NCI-H1930 (cell line): ENCODE measurements at places on chromosomes 5 and 9.
A peak's percentile ranks its signal among the peaks of the same experiment; 100 is the strongest.

DNA sequence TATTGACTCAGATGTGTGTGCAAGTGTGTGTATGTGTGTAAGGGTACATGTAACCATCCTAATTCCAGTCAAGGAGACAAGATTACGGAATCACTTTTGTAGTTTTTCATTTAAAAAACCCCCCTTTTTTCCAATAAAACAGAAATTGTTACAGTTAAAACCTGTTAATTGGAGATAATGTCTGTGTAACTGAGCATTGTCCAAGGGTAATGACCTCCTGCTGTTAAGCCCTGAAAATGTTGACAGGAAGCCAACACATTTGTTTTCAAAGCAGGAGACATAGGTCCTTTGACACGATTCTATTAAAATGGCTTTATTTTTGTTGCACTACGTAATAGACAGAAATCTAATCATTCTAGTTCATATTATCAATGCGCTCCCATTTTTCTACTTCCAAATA, 457.3 kb upstream of the ARRDC3 start:
- peak; percentile 7 for DNase-seq

DNA sequence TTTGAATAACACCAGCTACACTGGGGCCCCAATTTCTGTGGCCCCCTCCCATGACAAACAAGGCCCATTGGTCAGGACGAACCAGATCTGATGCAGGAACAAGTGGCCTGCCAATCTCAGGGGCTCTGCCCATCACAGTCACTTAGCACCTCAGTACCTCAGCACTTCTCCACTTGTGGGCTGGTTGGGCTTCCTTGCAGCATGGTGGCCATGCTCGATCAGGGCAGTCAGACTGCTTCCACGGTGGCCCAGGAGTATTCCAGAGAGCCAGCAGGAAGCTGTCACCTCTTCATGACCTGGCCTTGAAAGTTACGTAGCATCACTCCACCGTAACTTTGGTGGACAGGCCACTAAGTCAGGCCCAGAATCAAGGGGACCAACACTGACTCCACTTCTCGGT, 206.5 kb downstream of the AUH start:
- DNase-seq, result no peak

GRCh38 chr5:169183576-169183975, 117.4 kb downstream of the SLIT3 start:
- DNase-seq, result no peak

DNA sequence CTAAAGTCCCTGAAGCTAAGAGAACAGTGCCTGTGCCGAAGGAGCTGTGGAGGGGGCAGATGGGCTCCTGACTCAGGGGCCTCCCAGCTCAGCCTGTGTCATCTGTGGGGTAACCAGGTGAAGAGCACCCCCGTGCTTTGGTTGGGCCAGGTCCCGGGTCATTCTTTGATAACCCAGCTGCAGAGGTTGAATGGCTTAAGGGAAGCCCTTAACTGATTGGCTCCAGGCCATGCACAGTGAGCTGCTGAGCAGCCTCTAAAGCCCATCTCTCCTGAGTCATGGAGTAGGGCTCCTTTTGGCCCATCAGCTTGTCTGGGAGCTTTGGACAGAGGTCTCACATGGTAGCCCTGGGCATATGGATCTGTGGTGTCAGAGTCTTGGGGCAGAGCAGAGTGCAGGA, 28.7 kb downstream of the COL27A1 start:
- DNase-seq, result no peak

DNA sequence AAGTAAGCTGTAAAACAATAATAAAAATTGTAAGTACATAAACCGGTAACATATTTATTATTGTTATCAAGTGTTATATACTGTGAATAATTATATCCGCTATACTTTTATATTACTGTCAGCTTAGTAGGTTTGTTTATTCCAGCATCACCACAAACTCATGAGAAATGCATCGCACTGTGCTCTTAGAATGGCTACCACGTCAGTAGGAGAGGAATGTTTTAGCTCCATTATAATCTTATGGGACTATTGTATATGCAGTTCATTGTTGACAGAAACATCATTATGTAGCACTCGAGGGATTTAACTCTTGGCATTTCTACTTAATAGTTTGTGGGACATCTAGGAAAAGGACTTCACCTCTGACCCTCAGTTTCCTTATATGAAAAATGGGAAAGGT, 16.4 kb downstream of the SLC12A2 start:
- DNase-seq, result no peak

- no peak for DNase-seq
Measured at GRCh38 chr9:95129476-95130291, 187.8 kb downstream of the FANCC start.

DNA sequence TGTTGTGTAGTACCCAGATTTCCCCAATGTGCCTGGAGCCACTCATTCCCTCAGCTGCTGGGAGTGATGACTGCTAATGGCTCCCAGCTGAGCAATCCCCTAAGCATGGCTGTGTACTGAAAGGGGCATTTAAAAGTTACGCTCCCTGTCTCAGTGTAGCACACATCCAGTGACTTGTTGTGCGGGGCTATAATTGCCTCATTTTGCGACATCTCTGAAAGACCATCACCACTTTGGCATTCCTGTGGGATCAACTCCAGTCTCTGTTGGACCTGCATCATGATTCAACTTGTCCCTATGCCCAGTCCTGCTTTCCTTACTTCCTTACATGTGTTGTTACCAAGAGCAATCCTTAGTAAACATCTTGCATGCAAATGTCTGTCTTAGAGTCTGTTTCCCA, 201.2 kb upstream of the MPDZ start:
- no peak for DNase-seq
